ENCODE measurements at places on chromosomes 2 and 18.

DNA sequence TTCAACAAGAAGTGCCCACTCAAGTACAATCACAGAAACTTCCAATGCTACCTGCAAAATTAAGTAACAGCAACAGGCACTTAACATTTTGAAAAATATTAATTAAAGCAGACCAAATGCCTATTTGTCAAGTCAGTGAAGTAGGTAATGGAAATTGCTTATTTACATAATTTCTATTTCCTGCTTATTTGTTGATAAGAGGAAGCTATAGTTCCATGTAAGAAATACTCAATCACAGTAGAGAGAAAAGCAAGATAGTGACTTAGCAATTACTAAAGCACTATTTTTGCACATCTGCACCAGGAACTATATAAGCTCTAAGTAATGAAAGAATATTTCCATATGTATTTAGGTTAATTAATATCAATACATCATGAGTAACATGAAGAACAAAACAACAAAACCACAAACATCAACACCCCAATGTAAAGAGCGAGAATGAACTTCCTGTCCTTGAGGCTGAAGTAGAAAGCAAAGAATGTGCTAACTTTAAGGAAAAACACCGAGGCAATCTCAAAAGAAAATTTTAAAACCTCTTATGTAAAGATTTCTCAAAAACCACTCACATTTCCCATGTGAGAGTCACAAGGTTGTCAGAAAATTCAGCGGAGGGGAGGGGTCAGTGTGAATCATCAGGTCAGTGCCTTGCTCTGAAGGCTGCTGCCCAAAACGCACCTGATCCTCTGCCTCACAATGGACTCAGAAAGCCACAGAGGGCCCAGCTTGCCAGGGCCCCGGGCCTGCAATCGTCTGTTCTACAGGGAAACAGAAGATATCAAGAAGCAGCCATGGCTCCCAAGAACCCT is 12.5 kb downstream of the NPC1 start:
- peak; percentile 28 for DNase-seq

DNA sequence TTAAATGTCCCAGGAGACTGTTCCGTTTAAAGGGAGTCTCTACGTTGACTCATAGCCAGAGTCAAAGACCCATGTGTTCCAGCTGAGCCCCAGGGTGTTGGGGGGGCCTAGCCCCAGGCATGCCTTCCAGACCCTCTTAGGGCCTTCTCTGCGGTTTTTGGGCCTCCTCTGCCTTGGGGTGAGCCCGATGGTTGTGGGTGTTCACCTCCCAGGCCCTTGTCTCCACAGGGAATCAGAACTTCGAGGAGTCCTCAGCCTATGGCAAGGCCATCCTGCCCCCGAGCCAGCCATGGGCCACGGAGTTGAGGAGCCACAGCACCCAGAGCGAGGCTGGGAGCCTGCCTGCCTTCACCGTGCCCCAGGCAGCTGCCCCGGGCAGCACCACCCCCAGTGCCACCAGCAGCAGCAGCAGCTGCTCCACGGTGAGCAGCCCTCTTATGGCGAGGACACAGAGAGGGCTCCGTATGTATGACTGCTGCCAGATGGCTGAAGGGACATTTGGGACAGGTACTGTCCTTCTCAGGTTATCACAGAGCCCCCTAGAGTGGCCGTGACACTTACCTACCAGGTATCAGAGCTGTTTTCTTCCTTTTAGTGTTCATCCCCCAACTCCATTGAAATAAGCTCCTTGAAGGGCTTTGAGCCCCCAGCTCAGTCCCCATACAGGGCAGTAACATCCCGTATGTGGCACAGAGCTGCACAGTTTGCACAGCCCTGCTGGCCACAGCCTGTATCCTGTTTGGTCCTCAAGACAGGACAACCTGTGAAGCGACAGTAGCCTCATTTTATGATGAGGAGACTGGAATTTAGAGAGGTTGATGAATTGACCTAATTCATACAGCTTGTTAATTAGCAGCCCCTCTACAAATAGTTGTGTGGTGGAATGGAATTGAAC is 80.7 kb downstream of the EPAS1 start:
- DNase-seq, result no peak

DNA sequence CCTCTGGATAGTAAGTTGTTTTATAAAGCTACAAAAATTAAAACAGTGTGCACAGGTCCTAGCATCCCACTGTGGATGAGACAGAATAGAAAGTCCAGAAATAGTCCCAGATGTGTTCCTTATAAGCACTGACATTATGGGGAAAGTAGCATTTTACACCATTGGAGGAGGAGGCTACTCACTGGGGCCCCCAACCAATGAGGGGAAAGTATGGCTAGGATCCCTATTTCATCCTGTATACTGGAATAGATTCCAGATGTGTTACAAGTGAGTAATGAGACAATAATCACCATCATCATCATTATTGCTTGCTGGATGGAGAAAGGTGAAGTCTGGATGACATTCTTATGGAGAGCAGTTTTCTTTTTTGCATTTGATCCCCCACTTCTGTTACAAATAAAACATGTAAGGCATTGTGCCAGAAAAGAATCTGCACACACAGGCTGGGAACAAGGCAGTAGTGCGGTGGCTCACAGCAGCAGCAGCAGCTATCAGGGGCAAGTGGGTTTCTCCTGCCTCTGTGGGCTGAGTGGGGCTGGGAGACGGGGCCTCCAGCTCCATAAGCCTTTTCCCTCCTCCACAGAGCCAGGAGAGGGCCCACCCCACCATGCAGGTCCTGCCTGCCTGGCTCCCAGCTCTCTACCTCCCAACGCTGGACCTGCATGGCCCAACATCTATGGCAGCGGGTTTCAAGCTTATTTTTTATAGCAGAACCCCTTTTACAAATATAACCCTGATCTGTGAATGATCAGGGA is 5.0 kb downstream of the ARID5A start:
- DNase-seq, result no peak

GRCh38 chr18:33505798-33506197 is 65.3 kb upstream of the CCDC178 start:
- DNase-seq, result no peak

DNA sequence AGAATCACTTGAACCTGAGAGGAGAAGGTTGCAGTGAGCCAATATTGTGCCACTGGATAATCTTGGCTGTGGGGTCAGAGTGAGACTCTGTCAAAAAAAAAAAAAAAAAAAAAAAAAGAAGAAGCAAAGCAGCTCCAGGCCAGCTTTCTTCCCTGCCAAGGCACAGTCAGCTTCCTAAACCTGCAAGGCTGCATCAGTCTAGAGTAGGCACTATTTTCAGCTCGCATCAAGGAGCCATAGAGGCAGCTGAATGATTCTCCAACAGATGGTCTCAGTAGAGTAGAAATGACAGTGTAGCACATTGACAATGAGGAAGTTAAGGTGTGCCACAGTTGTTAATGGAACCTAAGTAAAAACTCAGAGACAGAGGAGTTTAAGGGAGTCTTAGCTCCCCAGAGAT is 35.6 kb downstream of the BMP10 start:
- no peak for DNase-seq

- DNase-seq, result no peak
Measured at GRCh38 chr2:58769864-58770234, 528.7 kb upstream of the FANCL start.

- DNase-seq, result no peak
Measured at GRCh38 chr2:7825591-7826312, 856.1 kb upstream of the ID2 start.

GRCh38 chr2:16630463-16630862 is 35.2 kb downstream of the CYRIA start:
- DNase-seq, result no peak

DNA sequence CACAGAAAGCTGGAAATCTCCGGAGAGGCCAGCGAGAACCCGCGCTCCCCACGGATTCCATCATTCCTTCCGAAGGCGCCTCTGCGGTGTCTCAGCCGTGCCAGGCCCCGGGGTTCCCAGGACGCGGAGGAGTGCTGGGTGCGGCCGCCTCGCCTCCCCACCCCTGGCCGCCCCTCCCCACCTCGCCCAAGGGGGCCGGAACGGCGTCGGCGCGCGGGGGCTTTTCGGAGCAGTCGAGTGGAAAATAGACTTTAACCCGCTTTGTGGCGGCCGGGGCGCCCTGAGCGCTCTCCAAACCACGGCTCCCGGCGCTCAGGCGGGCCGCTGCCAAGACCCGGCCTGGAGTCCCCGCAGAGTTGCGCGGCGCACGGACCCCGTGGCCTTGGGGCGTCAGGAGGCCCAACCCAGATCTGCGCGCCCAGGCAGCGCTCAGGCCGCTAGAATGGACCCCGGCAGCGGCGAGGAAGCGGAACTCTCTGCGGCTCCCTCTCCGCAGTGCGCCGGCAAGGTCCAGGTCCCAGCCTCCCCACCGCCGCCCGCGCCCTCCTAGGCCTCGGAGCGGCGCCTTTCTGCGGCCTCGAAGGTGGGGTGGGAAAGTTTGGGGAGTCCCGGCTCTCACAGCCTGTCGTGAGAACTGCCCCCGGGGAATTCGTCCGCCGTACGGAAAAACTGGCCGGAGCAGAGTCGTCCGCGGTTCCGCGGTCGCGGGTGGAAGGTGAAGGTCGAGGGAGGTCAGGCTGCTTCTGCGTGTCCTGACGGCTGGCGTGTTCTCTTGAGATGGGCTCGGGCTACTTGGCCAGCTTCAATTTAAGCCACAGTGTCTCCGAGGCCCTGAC is 1.2 kb upstream of the EMX1 start:
- DNase-seq, result no peak

- DNase-seq, result no peak
Measured at GRCh38 chr2:126542247-126542646, 113.7 kb upstream of the GYPC start.

- DNase-seq, result no peak
Measured at GRCh38 chr2:148493822-148494563, 150.6 kb upstream of the EPC2 start.

DNA sequence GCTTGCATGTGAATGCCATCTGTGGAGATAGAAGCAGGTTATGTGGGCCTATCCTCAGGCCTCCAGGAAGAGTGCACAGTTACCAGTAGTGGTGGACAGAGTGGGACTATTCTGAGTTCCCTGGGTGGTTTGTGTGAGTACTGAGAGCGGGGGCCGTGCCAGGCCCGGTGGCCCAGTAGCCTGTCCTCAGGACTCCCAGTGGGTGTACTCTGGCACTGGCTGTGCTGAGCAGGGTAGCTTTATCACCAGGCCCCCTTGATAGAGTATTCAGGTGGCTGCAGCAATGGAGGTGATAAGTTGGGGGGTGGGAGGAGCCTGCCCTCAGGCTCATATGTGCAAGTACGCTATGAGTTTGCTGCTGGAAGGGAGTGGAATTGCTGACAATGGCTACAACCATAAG is 979.0 kb upstream of the PIK3C3 start:
- no peak for DNase-seq

- no peak for DNase-seq
Measured at GRCh38 chr2:126933711-126934091, 35.0 kb downstream of the TEX51 start.

- DNase-seq, result no peak
Measured at GRCh38 chr18:23970161-23971096, 44.1 kb upstream of the TTC39C start.

GRCh38 chr2:8171608-8172007 is 510.2 kb upstream of the ID2 start:
- DNase-seq, result no peak

- no peak for DNase-seq
Measured at GRCh38 chr18:5707586-5707985, 163.8 kb upstream of the EPB41L3 start.
